Natural killer cell (primary cell): ENCODE measurements at places on chromosomes 1 and 21. TPM values are rescaled to one million over a fixed set of nuclear protein-coding genes. Genes with fewer than 3 reads are reported as not detected.

GRCh38 chr1:145874646-145875045 lies 11.0 kb downstream of the ANKRD35 start:
- DNase-seq, result no peak

DNA sequence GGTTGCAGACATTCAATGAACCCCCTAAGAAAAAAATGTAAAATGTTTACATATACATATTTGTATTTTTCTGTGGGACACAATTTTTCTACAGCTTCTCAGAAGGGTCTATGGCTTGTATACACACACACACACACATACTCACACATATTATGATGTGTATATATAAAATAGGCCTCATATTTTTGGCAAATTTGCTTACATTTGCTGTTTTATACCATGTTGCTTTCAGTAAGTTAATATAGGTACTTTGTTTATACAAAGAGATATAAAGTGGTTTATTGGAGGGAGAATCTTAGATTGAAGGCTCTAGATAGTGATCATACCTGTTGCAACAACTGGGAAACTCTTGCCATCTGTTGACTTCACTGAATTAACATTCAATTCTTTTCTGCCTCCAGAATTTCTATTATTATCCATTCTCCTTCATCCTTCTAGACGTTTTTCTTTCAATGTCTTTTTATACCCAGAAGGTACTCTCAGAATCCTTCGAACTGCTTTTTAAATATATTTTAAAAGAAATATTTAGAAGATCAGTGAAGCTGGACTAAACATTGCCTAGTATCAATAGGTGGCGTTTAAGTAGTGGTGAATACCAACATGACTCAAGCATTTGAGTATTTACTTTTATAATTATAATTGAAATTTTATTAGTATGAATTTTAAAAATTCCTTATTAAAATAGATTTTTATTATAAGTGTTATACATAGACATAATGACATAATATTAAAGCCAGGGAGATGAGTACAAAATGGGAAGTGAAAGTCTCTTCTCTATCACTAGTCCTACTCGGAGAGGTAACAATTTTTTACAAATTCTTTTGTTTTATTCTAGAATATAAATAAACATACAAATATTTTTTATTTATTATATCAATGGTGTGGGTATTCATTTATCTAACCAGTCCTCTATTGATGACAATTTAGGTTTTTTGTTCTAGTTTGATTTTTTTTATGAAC lies 10.2 kb downstream of the CD55 start:
- DNase-seq, result no peak

GRCh38 chr1:207519505-207520399 lies 23.8 kb downstream of the CR1 start:
- DNase-seq, result no peak

Gene STUM
- not detected for total RNA-seq

- DNase-seq, result no peak
Measured at GRCh38 chr1:18945401-18945849, 11.1 kb downstream of the IFFO2 start.

Gene GORAB
- 23.6 TPM for total RNA-seq

Gene FMOD
- total RNA-seq, result not detected

DNA sequence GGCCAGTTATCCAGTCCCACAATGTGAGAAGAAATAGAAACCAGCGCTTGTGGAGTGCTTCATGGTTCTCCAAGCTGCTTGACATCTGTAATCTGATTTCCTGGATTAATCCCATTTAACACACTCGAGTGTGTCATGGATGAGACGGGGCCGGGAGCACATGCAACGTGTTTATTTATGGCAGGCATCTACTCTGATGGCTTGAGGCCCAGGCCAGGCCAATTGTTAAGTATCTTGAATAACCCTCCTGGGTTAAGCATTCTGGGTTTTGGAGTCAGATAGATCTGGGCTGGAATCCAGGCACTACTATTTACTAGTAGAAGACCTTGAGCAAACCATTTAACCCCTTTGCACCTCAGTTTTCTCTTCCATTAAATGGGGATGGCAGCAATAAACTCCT lies 37.5 kb upstream of the LAPTM5 start:
- no peak for DNase-seq

Gene SOX13
- 27.3 TPM for total RNA-seq

- DNase-seq, result no peak
Measured at GRCh38 chr1:21344750-21345443, 54.6 kb upstream of the ECE1 start.

Gene RNF186
- not detected for total RNA-seq

DNA sequence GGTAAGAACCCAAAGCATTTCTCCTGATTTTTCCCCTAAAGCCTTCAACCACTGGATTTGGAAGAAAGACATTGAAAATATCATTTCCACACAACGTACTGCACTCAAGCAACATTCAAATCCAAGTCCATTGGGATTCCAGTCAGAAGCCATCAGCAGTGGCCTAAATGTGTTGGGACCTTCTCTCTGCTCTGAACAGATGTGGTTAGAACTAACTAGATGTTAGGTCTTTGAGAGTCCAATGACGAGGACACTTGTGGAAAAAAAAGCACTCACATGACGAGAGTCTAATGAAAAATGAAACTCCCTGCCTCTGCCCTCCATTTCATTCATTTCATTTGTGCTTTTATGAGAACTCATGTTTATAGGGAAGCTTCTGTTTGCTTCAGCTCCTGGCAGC lies 382.3 kb downstream of the SIPA1L2 start:
- no peak for DNase-seq

Gene AGPAT3
- 39.5 TPM for total RNA-seq

GRCh38 chr1:18805150-18805879 lies 54.1 kb downstream of the TAS1R2 start:
- DNase-seq, result no peak

Gene PEAR1
- 0.80 TPM for total RNA-seq

DNA sequence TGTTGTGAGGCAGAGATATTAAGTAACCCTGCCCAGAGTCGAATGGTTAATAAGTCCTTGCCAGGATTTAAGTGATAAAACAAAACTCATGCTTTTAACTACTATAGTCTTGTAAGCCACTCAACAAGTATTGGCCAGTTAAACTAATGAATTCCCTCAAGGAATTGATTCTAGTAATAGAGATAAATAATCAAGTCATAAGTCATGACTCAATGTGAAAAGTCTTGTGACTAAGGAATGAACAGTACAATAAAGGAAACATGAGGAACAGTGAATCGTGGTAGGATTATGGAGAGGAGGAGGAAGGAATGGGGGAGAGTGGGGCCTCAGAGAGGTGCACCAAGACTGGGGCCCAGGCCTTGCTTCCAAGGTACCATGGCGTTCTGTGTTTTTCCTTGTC lies 104.7 kb downstream of the FGGY start:
- DNase-seq, result no peak

Gene ABCG1
- 14.7 TPM for total RNA-seq

Gene RBM11
- total RNA-seq, result 0.42 TPM

GRCh38 chr1:22416555-22417454 lies 34.8 kb upstream of the ZBTB40 start:
- DNase-seq, result peak; percentile 85

- DNase-seq, result no peak
Measured at GRCh38 chr1:168991667-168992475, 114.6 kb upstream of the ATP1B1 start.

DNA sequence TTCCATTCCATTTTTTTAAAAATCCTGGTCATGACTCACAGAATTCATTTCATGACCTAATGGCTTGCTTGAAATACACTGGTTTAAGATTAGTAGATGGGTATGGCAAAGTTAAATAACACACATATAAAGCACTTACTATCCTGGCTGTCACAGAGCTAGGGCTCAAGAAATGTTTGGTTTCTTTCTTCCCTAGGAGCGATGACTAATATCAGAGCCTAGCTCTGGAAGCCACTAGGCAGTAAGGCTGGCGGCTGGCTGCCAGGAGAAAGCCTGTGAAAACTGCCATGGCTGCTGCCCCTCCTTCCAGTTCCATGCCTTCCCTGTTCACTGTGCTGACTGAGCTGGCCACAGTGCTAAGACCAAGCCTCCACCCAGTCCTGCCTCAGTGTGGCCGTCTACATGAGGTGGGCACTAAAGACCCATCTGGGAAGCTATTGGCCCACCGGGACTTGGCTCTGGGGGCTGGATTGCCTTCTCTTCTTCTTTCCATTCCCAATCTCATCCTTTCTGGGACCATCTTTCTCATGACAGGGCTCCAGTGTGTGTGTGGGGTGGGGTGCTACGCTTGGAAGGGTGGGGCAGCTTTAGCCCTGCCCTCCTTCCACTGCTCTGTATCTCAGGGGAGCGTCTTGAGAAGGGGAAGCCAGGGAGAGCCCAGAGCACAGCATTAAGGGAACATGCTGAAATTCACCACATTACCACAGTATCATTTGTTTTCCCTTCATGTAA lies 10.8 kb upstream of the ASCL5 start:
- DNase-seq, result no peak

GRCh38 chr1:209390764-209391163 lies 192.8 kb upstream of the CAMK1G start:
- DNase-seq, result no peak

- no peak for DNase-seq
Measured at GRCh38 chr1:201779351-201779880, 49.5 kb upstream of the IPO9 start.

DNA sequence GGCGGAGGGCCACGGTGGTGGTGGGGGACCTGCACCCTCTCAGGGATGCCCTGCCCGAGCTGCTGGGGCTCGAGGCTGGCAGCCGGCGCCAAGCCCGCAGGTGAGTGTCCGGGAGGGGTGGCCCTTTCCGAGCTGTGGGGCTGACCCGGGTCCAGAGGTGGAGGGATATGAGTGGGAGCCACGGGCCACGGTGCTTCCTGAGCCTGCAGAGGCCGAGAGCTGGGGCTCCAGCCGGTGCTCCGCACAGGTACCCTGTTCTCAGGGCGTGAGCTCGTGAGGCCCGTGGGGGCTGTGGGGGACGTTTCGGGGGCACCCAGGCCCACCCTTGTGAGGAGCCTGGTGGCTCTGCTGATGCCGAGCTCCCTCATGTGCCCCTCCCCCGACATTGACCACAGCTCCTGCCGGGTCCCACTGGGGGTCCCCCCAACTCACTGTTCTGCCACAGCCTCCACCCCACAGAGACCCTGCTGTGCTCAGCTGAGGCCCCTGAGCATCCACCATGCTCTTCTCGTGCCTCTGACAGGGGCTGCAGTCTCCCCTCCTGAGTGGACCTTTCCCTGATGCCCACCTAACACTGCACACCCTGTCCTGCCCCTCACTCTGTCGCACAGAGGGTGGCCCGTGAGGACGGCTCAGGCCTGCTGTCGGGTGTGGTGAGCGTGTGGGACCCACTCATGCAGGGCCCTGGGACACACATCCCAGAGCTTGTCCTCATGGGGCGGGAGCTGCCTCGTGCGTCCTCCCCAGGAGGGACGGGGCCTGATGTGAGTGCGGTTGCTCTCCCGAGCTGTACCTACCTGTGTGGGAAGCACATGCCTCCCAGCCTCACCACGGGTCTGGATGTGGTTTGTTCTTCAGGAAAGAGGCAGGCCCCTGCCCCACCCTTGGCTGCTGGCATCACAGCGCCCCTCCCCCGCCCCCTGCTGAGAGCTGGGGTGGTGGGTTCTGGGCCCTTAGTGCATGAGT lies 27.5 kb downstream of the SLX9 start:
- no peak for DNase-seq

Gene TMEM52
- not detected for total RNA-seq

DNA sequence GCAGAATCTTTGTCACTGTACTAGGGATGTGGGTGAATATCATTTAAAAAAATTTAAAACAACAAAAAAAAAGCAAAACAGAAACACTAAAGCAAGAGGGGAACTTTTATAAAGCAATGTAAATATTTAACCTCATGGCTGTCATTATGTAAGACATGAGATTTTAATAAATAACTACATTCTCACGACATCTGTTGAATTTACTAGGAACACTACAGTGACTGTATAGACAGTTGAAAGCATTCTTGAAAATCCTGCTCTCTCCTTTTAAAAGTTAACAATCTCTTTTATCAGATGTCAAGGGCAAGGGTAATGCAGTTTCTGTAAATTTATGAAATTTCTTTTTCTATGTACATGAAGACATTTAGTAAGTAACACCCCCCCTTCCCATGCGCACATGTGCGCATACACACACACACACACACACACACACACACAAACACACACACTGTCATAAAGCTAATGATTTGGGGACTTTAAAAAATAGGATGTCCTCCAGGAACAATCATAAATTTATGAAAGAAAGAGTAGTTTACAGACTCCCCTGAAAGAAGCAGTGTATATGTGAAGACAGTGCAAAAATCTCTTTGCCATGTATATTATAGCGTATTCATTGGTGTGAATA lies 51.7 kb downstream of the PROX1 start:
- DNase-seq, result no peak

DNA sequence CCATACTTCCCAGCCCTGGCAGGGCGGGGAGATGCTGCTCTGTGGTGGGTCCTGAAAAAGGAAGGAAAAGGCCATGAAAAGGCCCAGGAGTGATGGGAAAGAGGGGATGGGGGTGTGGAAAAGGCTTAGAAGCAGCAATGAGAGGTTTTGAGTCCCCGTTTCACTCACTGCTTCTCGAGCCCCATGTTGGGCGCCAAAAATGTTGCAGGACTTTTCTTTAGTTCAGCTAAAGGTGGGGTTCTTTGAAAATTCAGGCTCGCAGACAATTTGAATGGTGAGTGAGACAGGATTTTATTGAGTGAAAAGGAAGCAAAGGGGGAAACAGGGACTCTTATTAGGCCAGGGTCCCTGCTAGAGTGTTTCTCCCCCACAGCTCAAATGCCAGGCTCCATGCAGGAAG lies 93.1 kb downstream of the MRPS6 start:
- peak; percentile 7 for DNase-seq

GRCh38 chr1:212816567-212817278 lies 25.0 kb downstream of the TATDN3 start:
- DNase-seq, result no peak

Gene CFHR5
- total RNA-seq, result not detected

GRCh38 chr1:32353431-32353830 lies 8.9 kb downstream of the FAM229A start:
- no peak for DNase-seq

- DNase-seq, result no peak
Measured at GRCh38 chr21:32448803-32449594, 36.5 kb downstream of the EVA1C start.

Gene WRAP73
- total RNA-seq, result 30.1 TPM

Gene PADI3
- not detected for total RNA-seq

- no peak for DNase-seq
Measured at GRCh38 chr1:172378109-172378760, 42.2 kb upstream of the C1orf105 start.

Gene WASF2
- 143 TPM for total RNA-seq

DNA sequence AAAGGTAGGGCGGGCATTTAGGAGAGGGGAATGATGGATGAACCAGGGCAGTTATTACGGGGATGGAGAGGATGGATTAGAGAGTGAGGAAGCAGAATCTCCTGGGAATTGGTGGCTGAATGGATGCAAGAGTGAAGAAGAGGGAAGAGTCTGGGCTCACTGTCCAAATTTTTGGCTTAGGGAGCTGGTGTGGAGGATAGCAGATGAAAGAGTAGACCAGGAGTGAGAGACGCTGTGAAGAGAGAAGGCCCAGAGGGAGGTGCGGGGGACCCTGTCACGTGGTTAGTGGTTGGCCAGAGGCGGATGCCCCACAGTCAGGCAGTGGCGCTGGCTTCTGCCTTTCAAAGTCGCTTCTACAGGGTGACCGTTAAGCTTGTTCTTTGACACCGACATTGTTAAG lies 78.4 kb downstream of the PEX14 start:
- peak; percentile 28 for DNase-seq
